Muscle of back (tissue), 13 donors: ENCODE measurements at places on chromosomes 13 and 19.

DNA sequence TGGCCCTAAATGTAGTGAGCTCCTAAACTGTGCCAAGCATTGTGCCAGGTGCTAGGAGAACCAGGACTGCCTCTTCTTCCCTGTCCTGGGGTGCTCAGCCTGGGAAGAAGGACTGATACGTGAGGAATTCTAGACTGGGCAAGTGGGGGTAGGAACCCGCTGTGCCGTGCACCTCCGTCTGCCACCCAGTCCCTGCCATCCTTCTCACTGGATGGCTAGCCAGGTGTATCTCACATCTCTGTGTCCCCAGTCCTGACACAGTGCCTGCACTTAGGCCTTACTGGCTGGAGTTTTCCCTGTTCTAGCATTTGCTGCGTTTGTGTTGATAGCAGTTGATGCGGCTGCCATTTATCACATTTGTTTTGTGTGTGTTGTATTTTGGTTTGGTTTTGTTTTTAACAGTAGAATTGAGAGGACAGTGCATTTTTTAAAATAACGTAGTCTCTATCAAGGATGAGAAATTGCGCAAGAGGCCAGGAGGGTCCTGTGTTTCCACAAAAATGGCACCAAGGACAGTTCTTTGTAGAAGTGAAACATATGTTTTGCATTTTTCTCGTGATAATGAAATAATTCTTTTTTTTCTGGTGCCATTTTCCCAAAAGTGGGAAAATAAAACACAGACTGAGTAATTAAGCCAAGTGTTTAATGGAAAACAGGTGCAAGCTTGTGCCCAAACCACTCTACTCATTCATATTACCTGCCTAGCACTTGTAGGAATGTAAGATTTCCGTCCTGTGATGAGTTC, 4.7 kb upstream of the GPR183 start:
- no peak for DNase-seq

- no peak for DNase-seq
Measured at GRCh38 chr19:40752257-40752781, 1.3 kb downstream of the SNRPA start.

- no peak for DNase-seq
Measured at GRCh38 chr13:84867246-84867645, 932.0 kb downstream of the SLITRK6 start.

- peak; percentile 75 for DNase-seq
Measured at GRCh38 chr19:42281146-42281826, 12.2 kb downstream of the CIC start.

GRCh38 chr13:42494157-42494556, 79.8 kb upstream of the TNFSF11 start:
- no peak for DNase-seq

DNA sequence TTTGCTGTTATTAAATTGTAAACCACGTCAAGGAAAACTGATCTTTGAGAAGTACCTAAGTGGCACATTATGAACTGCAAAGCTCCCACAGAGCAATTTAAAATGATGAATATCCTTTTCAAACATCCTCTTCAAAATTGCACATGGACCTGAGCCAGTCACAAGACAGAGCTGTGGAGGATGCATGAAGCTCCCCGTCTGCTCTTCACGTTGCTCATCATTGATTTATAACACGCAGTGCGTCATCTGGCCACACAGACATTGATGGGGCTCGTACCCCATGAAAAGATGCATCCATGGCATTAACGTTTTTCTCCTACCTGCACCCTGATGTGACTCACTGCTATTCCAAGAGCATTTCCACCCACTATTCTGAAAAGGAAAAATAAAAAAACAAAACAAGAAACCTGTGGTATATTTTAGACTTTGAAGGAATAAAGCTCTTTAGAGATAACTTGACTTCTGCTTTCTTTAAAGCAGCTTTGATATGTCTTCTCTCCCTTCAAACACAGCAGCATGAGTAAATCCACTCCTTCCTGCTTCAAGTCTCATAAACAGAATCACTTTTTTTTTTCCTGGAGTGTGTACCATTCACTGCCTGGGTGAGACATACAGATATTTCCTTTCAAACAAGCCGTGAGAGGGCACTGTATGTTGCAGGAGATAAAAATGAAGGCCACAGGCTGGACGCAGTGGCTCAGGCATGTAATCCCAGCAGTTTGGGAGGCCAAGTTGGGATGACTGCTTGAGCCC, 7.2 kb upstream of the SERTM1 start:
- no peak for DNase-seq

DNA sequence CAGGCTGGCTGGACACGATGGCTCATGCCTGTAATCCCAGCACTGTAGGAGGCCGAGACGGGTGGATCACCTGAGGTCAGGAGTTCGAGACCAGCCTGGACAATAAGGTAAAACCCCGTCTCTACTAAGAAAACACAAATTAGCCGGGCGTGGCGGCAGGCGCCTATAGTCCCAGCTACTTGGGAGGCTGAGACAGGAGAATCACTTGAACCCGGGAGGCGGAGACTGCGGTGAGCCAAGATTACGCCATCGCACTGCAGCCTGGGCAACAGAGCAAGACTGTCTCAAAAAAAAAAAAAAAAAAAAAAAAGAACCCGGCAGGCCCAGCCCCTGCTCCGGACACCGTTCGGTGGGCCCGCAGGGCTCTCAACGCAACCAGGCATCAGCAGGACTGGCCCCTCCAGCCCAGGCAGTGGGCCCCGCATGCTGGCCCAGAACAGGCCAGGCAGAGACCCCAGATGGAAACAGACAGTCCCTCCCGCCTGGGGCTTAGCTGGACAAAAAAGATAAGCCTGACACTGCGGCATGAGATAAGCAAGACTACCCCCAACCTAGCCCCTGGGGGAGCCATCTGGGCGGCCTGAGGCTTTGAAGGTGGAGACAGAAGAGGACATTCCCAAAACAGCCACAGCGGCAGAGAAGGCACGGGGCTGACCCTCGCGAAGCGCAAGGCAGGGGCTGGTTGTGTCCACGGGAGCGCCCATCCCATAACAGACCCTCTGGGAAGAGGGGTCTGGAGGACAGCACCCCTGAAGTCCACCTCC, 11.6 kb downstream of the REXO1 start:
- no peak for DNase-seq

- DNase-seq, result no peak
Measured at GRCh38 chr13:99258946-99259345, 767 bp upstream of the GPR18 start.

DNA sequence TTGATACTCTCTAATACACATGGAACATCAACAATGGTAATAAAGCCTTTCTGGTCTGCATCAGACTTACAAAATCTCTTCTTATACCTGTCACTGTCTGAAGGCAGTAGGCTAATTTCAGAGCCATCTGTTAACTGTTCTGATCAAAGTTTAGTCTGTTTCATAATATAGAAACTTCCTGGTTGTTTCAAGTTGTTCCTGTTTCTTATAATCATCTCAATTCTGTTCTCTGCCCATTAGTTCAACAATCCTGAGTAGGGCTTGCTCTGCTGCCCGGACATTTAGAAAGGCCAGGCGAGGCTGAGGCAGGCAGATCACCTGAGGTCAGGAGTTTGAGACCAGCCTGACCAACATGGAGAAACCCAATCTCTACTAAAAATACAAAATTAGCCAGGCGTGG, 5.4 kb upstream of the ZSCAN5A start:
- no peak for DNase-seq

- DNase-seq, result no peak
Measured at GRCh38 chr13:30159446-30159839, 147.9 kb downstream of the KATNAL1 start.

GRCh38 chr13:61648547-61648946, 232.9 kb upstream of the PCDH20 start:
- DNase-seq, result no peak
